Panc1 (cell line): ENCODE measurements at places on chromosomes 1 and 21. TPM values are rescaled to one million over a fixed set of nuclear protein-coding genes. Genes with fewer than 3 reads are reported as not detected.

The GJA8 gene
- total RNA-seq, result not detected

The ANKRD65 gene
- total RNA-seq, result 1.9 TPM

The TCP10L gene
- 0.57 TPM for total RNA-seq

The SMCP gene
- not detected for total RNA-seq

The TOE1 gene
- total RNA-seq, result 14.3 TPM

The TEDDM1 gene
- total RNA-seq, result not detected

The S100A16 gene
- total RNA-seq, result 61.6 TPM

The KIF2C gene
- 69.4 TPM for total RNA-seq

The TSPAN1 gene
- 26.1 TPM for total RNA-seq

The RPTN gene
- not detected for total RNA-seq

The AIM2 gene
- total RNA-seq, result not detected

DNA sequence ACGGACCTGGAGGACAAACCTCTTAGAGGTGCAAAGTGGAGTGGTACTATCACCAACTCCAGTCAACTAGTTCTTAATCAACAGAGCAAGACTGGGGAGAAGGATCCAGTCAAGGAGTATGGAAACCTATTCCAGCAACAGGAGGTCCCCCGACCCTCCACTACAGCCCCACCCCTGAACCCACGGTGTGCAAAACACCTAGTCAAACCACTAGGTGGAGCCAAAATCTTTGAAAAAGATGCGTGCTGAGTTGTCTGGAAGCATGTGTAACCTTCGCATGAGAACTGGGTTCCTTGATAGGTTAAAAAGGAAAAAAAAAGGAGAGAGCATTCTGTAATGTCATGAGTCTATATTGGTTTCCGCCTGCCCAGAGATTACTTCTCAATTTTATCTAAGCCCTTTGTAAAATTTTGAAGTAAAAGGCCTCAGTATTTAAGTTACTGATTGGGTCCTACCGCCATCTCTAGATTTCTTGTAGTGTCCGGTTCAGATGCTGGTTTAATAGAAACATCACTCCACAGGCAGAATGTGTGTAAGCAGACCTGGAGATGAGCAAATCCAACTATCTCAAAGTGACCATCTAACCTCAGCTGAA, 81.9 kb upstream of the HAO2 start:
- DNase-seq, result no peak

GRCh38 chr1:27536767-27537166, 46.8 kb upstream of the WASF2 start:
- DNase-seq, result no peak

- no peak for DNase-seq
Observed at GRCh38 chr1:93715529-93716126, 34.0 kb upstream of the BCAR3 start.

GRCh38 chr1:58802640-58803399, 19.0 kb upstream of the JUN start:
- no peak for DNase-seq

GRCh38 chr1:60571811-60572210, 498.2 kb upstream of the C1orf87 start:
- DNase-seq, result no peak

- no peak for DNase-seq
Observed at GRCh38 chr21:45620201-45620923, 23.2 kb upstream of the PCBP3 start.

- DNase-seq, result no peak
Observed at GRCh38 chr1:6614019-6614928, 743 bp downstream of the PHF13 start.

DNA sequence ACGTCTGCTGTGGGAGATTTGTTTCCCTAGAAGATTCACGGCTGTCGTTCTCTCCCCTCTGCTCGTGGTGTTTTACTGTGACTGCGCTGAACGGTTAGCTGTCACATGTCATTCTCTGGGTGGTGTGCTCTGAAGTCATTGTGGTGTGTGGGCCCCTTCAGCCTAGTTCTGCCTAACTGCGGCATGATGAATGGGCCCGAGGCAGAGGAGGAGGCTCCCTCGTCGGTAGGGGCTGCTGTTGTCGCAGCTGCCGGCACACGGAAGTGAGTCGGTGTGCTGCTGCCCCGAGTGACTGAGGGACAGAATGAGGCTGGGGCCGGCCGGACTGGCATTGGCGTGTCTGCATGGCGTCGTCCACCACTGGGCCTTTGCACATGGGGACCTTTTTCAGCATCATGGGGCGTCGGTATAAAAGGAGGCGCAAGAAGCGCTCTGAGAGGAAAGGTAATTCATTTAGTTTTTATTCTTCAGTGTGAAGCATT, 77.9 kb downstream of the ADARB1 start:
- DNase-seq, result no peak

DNA sequence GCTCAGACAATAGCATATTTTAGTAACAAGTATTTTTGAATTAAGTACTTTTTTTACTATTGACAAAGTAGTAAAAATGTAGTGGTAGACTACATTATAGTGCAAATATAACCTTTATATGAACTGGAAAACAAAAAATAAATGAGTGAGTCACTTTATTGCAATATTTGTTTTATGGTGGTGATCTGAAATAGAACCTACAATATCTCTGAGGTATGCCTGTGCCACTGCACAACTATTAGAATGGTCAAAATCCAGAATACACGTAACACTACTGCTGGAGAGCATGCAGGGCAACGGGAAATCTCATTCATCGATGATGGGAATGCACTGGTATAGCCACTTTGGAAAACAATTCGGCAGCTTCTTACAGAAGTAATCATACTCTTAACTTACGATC, 349.0 kb upstream of the NCAM2 start:
- DNase-seq, result no peak

- no peak for DNase-seq
Observed at GRCh38 chr1:224495866-224496265, 61.3 kb upstream of the WDR26 start.

- peak; percentile 78 for DNase-seq
Observed at GRCh38 chr1:51897699-51898031, 19.1 kb upstream of the NRDC start.

DNA sequence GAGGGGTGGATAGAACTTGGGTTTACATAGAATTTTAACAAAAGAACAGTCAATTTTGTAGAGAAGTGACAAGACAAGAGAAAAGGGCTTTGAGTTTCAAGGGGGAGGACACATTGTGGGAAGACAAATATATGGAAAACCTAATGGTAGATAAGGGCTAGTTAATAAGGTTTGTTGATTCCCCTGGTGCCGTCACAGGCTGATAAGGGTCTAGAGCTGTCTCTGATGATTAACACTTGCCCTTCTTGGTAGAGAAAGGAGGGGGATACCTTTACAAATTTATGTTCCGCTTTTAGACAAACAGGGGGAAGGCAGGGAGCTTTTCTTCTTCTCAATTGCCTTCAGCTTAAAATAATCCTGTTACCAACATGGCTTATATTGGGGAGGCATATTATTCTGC, 124.3 kb downstream of the ETS2 start:
- no peak for DNase-seq

- no peak for DNase-seq
Observed at GRCh38 chr1:26993237-26994019, at the start of gene TRNP1. TSS of gene TRNP1 (plus strand) at chr1:26993692. CDS start at chr1:26993787, 95 bp downstream.

GRCh38 chr1:109996476-109996875, 11.9 kb downstream of the AHCYL1 start:
- no peak for DNase-seq

DNA sequence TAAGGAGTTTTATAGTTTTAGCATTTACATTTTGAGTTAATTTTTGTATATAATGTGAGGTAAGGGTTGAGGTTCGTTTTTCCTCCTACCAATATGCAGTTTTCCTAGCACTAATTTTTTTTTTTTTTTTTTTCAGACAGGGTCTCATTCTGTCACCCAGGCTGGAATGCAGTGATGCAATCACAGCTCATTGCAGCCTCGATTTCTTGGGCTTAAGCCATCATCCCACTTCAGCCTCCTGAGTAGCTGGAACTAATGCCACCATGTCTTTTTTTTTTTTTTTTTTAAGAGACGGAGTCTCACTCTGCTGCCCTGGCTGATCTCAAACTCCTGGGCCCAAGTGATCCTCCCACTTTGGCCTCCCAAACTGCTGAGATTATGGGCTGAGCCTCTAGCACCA, 2.5 kb upstream of the UBASH3A start:
- no peak for DNase-seq

DNA sequence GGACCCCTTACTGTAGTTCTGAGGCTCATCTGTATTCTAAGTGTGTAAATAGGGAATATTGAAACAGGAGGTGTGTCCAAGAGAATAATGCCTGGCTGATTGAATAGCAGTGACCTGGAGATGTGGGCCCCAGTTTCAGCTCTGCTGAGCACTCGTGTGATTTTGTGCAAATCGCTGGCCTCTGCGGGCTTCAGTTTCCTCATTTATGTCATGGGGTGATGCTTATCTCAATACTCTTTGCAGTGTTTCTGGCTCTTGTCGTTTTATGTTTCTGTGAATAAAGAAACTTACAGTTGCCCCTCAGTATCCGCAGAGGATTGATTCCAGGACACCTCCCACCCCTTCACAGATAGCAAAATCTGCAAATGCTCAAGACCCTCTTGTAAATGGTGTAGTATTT, 5.0 kb downstream of the COG2 start:
- no peak for DNase-seq

GRCh38 chr21:30072496-30072895, 94.1 kb downstream of the CLDN17 start:
- DNase-seq, result no peak

- DNase-seq, result no peak
Observed at GRCh38 chr1:26827106-26827604, 667 bp downstream of the ZDHHC18 start.

DNA sequence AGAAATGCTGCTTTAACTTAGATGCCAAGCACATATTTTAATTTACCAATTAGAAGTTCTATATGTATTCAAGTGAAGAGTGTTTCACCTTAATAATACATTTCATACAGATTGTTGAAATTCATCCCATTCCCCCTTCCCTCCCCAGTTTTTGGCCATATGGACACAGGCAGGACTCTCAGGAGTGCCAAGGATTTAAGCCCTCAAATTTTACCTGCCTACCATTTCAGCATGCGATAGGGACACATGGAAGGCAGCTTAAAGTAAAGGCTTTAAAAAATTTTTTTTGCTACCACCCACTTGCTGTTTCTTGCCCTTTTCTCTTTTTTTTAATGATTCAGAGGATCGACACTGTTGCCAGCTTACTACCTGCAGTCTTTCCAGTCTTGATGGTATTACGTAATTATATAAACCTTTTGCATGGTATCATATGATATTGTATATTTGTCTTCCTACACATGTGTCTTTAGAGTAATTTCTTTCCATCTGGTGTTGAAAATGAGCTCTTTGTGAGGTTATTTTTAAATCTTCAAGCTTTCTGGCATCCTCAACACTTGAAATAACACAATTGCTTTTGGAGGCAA, 7.0 kb downstream of the EPB41 start:
- no peak for DNase-seq

DNA sequence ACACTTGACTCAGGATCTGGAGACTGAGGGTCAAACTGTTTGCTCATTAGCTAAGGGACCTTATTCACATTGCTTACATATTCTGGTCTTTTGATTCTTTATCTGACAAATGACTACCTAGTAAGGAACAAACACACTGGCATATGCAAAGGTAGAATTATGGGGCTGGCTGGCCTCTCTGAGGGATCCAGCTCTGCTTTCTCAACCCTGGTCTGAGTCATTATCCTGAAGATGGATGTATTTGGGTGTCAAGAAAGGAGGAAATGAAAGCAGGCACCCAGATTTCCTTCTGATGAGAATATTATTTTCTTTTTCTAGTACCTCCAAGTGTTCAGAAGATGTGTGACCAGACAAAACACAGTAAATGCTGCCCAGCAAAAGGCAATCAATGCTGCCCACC, 6.0 kb downstream of the SMCP start:
- DNase-seq, result no peak

DNA sequence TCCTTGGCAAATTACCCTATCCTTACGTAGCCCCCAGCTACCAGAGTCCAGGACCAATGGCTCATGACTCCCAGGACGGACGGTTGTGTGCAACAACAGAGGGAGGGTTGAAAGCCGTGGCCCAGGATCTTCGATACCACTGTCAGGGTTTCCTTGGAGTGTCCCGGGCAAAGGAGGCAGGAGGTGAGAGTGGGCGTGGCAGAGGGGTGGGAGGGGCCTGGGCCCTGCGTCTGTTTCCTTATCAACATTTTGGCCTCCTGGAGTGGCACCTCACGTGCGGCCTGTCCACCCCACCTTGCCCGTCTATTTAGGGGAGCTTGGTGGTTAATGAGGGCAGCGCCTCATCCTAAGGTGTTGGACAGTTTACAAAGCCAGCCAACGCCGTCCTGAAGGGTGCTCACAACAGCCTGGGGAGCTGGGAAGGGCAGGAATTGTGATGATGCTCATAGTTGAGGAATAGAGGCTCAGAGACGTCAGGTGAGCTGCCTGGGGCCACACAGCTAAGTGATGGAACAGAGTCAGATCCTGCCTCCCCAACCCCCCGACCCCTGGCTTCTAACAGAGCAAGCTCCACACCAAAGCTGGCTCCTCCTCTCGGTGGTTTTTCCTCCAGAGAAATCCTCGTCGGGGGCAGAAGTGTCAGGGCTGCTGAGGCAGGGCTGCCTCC, 17.4 kb upstream of the ARHGEF10L start:
- no peak for DNase-seq

GRCh38 chr1:44842862-44843655, at the start of gene PTCH2:
TSS of gene PTCH2 (minus strand) at chr1:44843253. CDS start at chr1:44842932, 321 bp downstream.
- DNase-seq, result no peak

DNA sequence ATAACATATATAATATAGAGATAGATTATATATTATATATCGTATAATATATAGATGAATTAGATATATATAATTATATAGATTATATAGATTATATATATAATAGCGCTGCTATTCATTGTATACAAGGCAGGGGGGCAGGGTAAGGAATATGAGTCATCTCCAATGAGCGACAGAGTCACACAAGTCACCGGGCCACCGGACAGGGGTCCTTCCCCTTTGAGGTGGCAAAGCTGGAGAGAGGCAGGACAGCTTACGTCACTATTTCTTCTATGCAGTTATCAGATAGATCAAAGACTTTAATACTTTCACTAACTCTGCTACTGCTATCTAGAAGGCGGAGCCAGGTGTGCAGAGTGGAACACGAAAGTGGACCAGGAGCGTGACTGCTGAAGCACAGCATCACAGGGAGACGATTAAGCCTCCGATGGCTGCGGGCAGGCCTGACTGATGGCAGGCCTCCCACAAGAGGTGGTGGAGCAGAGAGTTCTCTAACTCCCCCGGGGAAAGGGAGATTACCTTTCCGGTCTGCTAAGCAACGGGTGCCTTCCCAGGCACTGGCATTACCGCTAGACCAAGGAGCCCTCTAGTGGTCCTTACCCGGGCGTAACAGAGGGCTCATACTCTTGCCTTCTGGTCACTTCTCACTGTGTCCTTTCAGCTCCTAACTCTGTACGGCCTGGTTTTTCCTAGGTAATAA, 2154.7 kb downstream of the MRPL39 start:
- DNase-seq, result peak; percentile 13

DNA sequence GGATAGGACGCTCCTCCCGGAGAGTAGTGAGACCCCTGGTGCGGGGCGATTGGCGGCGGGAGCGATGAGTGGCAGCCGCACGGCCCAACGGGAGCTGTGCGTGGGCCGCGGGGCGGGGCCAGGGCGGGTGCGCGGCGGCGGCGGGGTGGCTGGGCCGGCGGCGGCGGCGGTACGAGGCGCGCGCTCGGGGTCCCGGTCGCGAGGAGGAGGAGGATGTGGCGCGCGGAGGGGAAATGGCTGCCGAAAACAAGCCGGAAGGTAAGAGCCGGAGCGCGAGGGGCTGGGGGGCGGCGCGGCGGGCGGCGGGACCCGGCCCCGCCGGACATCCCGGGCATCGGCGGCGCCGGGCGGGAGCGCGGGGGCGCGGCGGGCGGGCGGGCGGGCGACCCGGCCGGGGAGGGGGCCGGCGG, at the start of gene CAMTA1:
Gene CAMTA1 (plus strand): TSS at position 137 of the 410 bp plus-strand sequence. CDS start 77 bp downstream, at position 214.
- no peak for DNase-seq
